ENCODE measurements at places on chromosomes 16 and 17. TPM values are rescaled to one million over a fixed set of nuclear protein-coding genes. Genes with fewer than 3 reads are reported as not detected.

Gene ZBTB4
- 56.3 TPM for total RNA-seq

Gene CDRT15L2
- total RNA-seq: not detected

Gene SCNN1G
- 1.2 TPM for total RNA-seq

Gene ATF7IP2
- total RNA-seq: 7.8 TPM

Gene ASPA
- 0.33 TPM for total RNA-seq

Gene ABCC3
- total RNA-seq: 113 TPM

Gene HSPB9
- total RNA-seq: not detected

Gene KRTAP9-8
- total RNA-seq: not detected

Gene TEX19
- not detected for total RNA-seq

Gene C1QTNF8
- not detected for total RNA-seq

Gene TPSG1
- total RNA-seq: not detected

Gene KRT40
- total RNA-seq: not detected

Gene AP2B1
- 168 TPM for total RNA-seq

Gene KRTAP2-2
- not detected for total RNA-seq

Gene FBXO39
- total RNA-seq: 0.56 TPM

Gene SOX9
- 81.9 TPM for total RNA-seq

Gene CLDN9
- not detected for total RNA-seq

Gene SOCS1
- 7.9 TPM for total RNA-seq

Gene PTGES3L
- total RNA-seq: 1.6 TPM

Gene SLC7A5
- total RNA-seq: 3,198 TPM

Gene NFAT5
- total RNA-seq: 37.5 TPM

Gene PSMC3IP
- total RNA-seq: 2.2 TPM

Gene CEMP1
- total RNA-seq: 0.33 TPM

Gene PDILT
- not detected for total RNA-seq

Gene CX3CL1
- 11.2 TPM for total RNA-seq

Gene DBNDD1
- total RNA-seq: 3.5 TPM

Gene OMG
- total RNA-seq: not detected

Gene CBFB
- 80.4 TPM for total RNA-seq

All from mammary epithelial cell (primary cell).